ENCODE measurements at places on chromosomes 6 and 20.
A peak's percentile ranks its signal among the peaks of the same experiment; 100 is the strongest.

- no peak for DNase-seq
Observed at GRCh38 chr6:71468841-71469700, 180.5 kb downstream of the OGFRL1 start.

DNA sequence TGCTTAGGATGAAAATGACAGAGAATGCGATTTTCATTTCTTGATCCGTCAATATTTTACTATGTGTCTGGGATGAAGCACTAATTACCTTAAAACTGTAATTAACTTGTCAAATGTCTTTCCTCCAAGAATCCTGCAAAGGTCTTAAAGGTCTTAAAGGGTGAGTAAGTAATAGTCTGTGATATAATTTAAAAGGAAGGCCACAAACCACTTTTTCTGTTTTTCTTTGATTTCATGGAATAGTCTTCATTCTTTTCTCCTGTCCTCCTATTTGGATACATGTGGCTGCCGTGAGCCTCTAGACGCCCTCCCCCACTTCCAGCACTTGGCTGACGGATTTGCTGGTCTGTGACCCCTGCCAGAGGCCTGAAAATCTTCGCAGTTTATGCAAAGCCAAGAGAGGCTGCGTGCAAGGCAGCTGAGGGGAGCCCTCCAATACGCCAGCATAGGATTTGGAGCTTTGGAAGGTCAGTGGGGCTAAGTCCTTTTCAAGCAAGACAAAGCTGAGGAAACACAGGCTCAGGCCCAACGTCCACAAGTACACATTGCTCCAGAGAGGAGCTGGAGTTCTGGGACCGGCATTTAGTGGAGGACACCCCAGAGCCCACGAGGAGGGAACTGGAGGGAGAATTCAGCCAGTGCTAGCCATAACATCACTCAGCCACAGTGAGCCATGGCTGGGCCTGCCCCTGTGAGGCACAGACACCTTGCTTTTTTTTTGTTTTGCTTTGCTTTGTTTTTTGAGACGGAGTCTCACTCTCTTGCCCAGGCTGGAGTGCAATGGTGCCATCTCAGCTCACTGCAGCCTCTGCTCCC is 382.6 kb downstream of the SMOC2 start:
- DNase-seq, result no peak

DNA sequence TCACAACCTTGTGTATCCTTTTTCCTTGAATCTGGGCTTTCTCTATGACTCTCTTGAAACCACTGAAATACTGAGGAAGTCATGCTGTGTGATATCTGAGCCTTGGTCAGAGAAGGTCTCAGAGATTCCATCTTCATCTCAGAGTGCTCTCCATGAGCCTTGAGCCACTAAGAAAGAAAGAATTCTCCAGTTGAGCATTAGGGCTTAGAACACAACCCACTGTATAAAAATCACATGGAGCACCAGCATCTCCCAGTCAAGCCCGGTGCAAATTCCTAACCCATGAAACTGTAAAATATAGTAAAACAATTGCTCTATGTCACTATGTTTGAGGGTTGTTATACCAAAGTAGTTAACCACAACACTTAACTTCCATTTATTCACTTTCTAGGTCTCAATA is 181.4 kb downstream of the MOXD1 start:
- no peak for DNase-seq

- no peak for DNase-seq
Observed at GRCh38 chr6:31826793-31827285, 699 bp upstream of the HSPA1B start.

DNA sequence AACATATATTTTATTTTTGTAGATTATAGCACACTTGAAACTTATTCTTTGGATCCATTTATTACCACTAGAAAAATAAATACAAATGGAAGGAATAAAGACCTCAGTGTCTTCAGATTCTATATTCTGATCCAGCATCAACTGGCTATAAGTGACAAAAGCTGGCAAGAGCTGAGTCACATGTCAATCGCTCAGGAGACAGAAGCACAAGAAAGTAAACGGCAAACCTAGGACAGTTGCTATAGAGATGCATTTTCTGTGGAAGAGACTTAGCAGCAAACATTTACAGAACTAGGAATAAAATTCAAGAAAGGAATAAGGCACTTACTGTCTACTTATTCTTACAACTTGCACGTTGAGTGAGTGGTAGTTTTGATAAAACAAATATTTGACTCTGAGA is 230.4 kb downstream of the CLVS2 start:
- no peak for DNase-seq

GRCh38 chr20:52824494-52825216 is 147.5 kb upstream of the TSHZ2 start:
- no peak for DNase-seq

GRCh38 chr20:11432407-11432806 is 485.3 kb upstream of the BTBD3 start:
- DNase-seq, result no peak

GRCh38 chr6:29924287-29924686 is 18.0 kb upstream of the HLA-A start:
- peak; percentile 33 for DNase-seq

GRCh38 chr20:45088247-45088646 is 12.7 kb downstream of the KCNS1 start:
- no peak for DNase-seq

GRCh38 chr6:155417454-155417853 is 38.2 kb downstream of the NOX3 start:
- DNase-seq, result peak; percentile 32

- peak; percentile 86 for DNase-seq
Observed at GRCh38 chr6:34236443-34237315, at the start of gene HMGA1. HMGA1 (plus strand) TSS chr6:34236873; CDS start chr6:34240781, 3,908 bp downstream.

DNA sequence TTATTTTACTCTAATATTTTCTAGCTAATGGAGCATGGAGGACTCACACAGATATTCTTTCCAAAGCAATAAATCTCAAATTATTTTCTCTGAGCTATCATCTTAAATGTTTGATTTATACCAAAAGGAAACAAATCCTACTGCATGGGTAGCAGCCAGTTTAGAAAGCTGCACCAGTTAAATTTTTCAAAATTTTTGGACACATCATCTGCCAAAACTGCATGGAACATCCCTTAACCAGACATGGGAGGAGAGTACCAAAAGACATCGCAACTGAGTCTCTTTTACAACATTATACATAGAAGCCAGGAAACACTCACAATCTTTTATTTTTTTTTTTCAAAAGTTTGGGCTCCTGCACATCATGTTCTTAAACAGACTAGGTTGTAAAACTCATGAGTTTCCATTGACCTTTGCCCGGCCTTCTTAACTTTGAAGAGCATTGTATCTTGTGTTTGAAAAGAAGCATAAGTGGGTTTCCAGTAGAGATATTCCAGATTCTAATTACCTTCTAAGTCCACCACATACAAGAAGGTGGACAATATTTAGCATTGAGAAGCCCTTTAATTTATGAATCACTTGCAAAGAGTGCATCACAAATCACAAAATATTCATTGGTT is 87.7 kb upstream of the HMGCLL1 start:
- no peak for DNase-seq

DNA sequence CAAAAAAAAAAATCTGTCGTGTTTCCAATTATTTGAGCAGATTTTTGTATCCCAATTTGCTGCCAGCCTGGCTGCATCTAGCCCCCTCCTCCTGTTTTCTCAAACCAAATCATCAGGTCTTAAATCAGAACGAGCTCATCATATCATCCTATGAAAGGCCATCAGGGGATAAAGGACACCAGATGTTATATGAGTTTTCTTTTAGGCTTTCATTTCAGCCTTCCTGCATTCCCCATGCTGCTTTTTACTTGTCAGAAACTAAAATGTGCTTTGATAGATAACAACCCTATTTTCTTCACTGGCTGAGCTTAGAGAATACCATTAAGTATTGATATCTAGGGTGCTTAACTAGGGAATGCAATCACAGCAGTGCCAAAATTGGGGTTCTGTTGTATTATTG is 968.4 kb upstream of the SLC35B3 start:
- DNase-seq, result no peak

GRCh38 chr20:34577061-34577460 is 18.5 kb downstream of the MAP1LC3A start:
- DNase-seq, result peak; percentile 20
